CD4-positive, alpha-beta T cell treated with Interleukin-12 subunit alpha and Interleukin-12 subunit beta, for 1 hour (primary cell): ENCODE measurements at places on chromosomes 1 and 21.
A peak's percentile ranks its signal among the peaks of the same experiment; 100 is the strongest.

- DNase-seq = no peak
Observed at GRCh38 chr1:12178511-12178910, 11.7 kb downstream of the TNFRSF1B start.

DNA sequence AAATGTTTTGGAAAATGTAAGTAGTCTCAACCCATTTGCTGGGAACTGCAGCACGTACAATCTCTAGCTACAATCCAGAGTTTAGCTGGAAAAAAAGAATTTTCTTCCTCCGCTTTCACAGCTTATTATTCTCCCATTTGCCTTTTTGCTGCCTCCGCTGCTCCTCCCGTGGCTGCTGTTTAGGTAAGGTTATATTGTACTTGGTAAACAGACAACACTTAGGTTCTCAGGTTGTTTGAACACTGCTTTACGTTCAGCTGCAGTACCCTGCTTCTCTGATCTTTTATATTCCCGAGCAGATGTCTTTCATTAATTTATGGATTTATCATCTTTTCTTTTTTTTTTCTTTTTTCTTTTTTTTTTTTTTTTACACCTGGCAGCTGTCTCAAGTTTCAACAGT is 14.3 kb downstream of the PROX1 start:
- no peak for DNase-seq

- DNase-seq = peak; percentile 41
Observed at GRCh38 chr1:212683357-212683722, 16.3 kb downstream of the BATF3 start.

GRCh38 chr1:52550447-52550846 is 2.4 kb downstream of the TUT4 start:
- DNase-seq = no peak

- DNase-seq = no peak
Observed at GRCh38 chr1:170402476-170403311, 129.3 kb upstream of the GORAB start.

DNA sequence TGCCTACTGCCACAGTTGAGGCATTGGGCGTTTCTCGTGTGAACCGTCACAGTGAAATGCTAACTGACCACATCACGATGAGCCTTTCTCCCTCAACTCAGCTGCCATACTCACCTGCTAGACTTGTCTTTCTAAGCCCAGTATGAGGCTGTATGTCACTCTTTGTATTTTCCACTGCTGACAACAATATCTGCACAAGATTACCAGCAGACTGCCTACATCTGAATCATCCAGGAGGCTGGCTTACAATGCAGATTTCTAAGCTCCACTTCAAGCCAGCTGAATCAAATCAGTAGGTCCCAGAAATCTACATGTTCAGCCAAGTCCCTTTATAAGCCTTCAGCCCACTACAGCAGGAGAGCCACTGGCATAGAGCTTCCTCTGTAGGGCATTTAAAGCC is 355.0 kb upstream of the DUSP10 start:
- DNase-seq = no peak

DNA sequence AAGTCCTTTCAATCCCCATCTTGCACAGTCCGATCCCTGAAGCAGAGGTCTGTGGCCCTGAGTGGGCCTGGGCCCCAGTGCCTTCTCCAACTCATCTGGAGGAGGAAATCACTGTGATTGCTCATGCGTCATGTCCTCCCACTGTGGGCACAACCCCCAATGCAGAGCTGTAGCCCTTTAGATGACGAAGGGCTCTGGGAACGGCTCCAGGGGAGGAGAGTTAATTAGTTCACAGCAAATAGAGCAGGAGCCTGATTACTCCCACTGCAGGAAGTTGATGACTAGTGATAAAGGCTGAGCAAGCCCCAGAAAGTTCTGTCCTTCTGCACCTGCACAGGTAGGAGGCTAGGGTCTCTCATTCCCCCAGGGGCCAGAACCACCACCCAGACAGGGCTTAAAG is 111.5 kb downstream of the CCDC185 start:
- DNase-seq = no peak

- no peak for DNase-seq
Observed at GRCh38 chr1:229478852-229479251, 29.3 kb downstream of the NUP133 start.

- DNase-seq = no peak
Observed at GRCh38 chr1:243910607-243911006, 60.6 kb upstream of the AKT3 start.

- DNase-seq = no peak
Observed at GRCh38 chr1:39777306-39777705, 6.2 kb upstream of the OXCT2 start.

DNA sequence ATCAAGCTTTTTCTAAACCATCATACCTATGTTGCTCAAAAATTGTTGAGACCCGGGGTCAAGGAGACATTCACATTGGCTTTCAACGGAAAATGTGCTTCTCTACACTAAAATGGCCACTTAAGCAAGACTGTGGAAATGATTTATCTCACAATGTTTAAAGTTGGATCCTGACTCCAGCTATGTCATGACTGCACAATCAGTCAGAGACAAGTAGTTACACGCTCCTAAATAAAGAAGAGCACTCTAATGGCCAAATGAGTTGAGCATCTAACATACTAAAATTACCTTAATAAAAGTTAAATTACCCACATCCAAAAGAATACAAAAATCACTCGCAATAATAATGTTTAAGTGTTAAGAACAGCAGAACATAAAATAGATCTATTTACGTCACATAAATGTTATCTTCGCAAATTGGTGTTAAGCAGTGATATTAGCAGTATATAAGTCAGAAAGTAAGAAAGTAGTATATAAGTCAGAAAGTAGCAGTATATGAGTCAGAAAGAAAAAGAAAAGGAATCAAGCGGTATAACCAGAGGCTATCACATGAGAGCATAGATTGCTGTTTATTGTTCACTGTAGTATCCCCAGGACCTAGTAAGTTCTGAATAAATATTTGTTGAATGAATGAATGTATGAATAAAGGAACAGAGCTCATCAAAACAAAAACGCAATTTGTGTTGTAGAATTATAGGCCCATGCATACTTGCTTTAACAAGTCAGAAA is 28.4 kb downstream of the ZNF281 start:
- no peak for DNase-seq

GRCh38 chr1:201125800-201126199 is 1.2 kb downstream of the ASCL5 start:
- no peak for DNase-seq

- DNase-seq = no peak
Observed at GRCh38 chr1:94928293-94928939, 1.5 kb upstream of the CNN3 start.

GRCh38 chr21:43789276-43790009 is at the start of gene RRP1:
TSS of gene RRP1 (plus strand) at chr21:43789577. CDS start at chr21:43789630, 53 bp downstream.
- peak; percentile 95 for DNase-seq

GRCh38 chr1:201538612-201539551 is at the start of gene NAV1:
TSS of gene NAV1 (plus strand) at chr1:201539127. CDS start at chr1:201622885, 83,758 bp downstream.
- DNase-seq = no peak

DNA sequence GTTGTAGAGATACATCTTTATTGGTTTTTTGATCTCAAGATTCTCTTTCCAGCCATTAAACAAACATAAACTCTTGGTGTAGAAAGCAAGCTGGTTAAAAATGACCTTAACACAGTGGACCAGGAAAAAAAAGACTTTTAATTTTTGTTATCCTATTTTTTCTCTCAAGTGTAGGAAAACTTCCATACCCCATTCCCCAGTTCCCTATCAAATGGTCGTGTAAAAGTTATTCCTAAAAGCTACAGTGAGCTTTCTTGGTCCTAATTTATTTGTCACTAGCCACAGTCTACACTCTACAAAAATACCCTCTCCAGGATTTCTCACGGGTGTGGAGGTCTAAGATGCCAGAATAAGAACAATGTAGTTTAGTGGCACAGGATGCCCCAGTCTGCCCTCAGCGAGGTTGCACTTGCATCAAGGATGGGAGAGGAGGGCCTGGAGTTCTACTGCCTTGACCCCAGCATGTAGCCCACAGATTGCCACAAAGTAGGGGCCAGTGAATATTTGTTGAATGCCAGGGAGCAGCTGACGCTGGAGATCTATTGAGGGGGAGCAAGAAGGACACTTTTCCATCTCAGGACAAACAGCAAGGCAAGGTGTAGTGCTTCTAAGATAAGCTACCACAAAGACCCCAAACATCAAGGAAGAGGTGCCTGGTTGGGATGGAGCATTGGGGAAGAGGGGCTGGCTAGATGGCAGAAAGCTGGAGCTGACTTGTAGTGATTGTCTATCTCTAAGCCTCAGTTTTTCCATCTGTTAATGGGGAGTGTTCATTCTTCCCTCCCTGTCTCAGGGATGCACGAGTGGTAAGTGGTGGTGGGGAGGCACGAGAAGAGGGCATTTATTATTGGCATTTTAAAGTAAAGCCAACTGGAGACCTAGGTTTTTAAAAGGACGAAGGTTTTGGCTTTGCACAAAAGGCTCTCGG is 1.8 kb downstream of the MYCL start:
- no peak for DNase-seq

DNA sequence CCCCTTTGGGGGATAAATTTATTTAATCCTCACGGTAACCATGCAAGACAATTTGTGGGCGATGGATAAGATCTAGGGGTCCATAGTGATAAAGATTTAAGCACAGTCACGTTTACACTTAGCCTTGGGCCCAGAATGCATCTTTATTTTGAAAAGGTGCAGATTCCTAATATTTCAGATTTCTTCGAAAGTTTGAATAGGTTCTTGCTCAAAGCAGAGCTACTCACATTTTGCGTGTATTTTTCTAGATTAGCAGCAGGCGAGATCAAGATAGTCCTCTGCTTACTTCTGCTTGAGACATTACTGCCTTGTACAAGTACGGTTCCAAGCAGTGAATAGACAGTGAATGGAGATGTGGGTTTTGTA is 647 bp downstream of the TSEN15 start:
- no peak for DNase-seq

DNA sequence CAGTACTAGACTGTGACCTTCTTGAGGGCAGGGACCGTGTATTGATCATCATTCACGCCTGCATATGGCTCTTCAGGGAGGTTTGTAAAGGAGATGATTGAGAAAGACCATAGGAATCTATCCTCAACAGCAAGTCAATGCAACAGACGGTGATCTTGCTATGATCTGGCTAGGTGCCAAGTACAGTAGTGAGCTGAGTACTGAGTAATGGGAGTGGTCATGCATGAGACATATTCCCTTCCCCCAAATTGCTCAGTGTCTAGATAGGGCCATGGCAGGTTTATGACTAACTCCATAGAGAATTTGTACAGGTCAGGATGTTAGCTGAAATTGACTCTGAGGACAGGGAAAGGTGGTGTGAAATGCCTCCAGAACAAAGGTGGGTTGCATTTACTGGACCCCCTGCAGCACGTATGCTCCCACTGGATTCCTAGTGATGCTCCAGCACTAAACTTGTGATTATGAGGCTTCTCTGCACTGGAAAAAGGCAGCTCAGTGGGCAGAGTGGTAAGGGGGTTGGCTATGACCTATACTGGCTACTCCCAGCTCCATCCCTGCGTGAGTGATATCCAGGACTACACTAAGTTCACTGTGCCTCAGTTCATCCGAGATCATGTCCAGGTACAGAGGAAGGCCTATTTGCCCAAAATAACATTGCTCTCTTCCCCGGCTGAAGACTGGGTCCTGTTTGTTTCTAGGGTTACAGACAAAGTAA is 37.2 kb downstream of the KCNJ6 start:
- DNase-seq = no peak

GRCh38 chr1:152325111-152325510 is at the start of gene FLG:
TSS of gene FLG (minus strand) at chr1:152325239. CDS start at chr1:152315456, 9,783 bp downstream.
- no peak for DNase-seq

DNA sequence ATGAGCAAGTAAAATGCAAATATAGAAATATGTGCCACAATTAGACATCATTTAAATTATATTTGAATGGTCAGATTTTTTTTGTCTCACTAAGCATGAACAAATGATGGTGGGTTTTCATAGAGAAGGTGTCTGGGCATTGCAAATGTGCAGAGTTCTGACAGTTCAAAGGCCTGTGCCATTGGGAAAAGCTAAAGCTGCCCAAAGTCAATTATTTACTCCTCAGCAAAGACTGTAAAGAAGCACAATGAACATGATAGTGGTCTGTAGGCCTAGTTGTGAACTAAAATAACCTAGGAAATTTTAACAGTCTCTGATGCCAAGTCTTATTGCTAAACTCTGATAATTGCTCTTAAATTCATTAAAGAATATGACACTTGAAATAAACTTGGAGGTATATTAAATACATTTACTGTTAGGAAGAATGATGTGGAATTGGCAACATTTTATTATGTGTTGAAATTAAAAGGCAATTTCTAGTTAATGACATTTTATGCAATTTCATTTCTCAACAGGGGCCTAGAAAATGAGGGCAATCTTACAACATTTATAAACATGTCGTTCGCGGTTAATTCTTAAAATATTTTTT is 874.3 kb upstream of the ADAMTS5 start:
- DNase-seq = no peak

- no peak for DNase-seq
Observed at GRCh38 chr1:246165826-246166709, 341.0 kb downstream of the SMYD3 start.

- peak; percentile 43 for DNase-seq
Observed at GRCh38 chr21:42653231-42654061, at the start of gene PDE9A. TSS of gene PDE9A (plus strand) at chr21:42653621. CDS start at chr21:42653815, 194 bp downstream.

DNA sequence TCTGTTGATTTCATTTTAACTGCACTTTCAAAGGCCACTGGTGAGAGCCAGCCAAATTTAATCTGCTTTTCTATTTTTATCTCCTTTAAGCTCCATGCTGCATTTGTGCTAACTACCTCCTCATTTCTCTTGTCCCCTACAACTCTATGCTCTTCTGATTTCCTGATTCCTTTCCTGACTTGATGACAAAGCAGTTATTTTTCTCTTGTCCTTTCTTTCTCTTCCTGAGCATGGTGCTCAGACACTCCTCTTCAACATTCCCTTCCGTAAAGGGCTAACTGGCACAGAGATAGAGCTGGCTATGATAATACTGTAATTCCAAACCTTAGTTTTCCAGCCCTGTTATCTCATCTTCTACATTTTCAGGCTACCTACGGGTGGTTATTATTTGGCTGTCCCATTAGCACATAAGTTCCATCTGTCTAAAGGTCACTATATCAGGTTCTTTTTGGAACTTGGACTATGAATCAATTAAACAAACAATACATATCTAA is 6.8 kb upstream of the BCAS2 start:
- no peak for DNase-seq

DNA sequence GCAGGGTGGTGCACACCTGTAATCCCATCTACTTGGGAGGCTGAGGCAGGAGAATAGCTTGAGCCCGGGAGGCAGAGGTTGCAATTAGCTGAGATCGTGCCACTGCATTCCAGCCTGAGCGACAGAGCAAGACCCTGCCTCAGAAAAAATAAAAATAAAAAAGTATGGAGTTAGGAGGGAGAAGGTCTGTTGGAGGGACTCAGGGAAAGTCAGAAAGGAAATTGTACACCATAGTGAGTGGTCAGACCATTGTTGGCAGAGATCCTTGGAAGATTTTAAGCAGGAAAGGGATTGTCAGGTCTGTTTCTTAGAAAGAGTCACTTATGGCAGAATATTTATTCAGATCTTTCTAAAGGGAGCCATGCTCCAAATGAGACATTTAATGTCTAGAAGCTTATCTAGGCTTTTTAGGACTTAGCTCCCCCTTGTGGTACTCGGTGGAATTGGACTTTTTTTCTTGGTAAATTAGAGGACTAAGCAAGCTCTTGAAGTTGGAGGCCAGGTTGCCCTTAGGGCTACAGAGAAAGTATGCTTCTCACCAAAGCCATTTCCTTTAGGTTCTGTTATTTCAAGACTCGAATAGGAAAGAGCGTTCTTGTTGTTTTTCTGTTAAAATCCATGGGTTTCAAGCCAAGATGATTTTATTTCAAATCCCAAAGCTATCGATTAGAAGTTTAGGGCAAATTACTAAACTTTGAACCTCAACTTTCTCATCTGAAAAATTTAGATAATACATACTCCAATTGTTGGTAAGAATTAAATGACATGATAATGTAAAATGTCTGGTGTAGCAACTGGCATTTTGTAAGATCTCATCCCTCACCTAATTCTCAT is 16.5 kb downstream of the MIA3 start:
- DNase-seq = peak; percentile 88
